ENCODE measurements at places on chromosomes 2 and 18.

GRCh38 chr2:101534149-101534611, 59.3 kb upstream of the RFX8 start:
- DNase-seq, result peak; percentile 6

DNA sequence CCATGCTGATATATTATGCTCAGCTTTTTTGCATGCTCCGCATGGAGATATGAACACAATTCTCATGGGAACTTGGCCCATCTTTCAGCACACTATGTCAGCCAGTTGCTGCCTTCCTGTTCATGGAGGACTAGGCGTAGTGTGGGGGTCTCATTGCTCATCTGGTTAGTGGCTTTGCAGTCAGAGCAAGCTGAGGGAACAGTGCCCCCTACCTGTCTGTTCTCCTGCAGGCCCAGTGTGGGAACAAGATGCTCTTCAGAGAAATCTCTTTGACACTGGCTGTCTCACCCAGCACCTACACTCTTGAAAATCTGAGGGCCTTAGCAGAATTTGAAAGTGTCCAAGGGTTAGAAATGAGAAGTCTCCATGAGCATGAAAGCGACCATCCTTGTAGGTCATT, 47.1 kb downstream of the SPTBN1 start:
- no peak for DNase-seq

GRCh38 chr2:54545702-54546450, 89.7 kb downstream of the SPTBN1 start:
- no peak for DNase-seq

DNA sequence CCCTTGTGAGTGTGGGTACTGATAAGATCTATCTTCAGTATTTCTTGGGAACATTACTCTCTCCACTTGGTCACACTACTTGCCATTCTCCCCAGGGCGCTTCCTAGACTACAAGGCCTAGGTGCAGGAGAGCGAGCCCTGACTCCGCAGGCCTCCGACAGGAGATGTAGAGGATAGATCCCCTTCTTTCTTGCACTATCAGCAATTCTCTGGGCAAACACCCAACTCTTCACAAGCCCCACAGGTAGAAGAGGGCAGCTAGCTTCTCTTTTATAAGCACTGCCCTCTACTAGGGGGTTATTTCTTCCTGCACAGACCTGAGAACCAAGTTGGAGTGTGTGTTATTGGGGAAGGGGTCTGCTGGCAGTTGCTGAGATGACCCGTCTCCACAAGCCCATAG, 10.7 kb upstream of the RMDN2 start:
- DNase-seq, result no peak

DNA sequence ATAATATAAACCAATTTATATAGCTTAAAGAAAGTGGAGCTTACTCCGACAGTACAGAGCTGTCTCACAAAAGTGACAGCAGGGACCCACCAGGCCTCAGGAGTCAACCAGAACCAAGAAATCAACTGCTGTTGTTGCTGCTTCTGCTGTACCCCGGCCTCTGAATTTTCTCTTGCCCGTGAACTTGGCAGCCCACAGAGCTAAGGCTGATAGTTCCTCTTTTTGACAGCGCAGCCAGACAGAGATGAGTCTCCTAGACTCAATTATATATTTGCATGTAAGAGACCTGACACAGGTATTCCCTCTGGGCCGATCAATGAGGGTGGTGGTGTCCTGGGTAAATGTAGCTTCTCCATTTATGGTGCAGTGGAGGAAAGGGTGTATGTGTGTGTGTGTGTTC, 109.4 kb downstream of the KCTD1 start:
- no peak for DNase-seq

DNA sequence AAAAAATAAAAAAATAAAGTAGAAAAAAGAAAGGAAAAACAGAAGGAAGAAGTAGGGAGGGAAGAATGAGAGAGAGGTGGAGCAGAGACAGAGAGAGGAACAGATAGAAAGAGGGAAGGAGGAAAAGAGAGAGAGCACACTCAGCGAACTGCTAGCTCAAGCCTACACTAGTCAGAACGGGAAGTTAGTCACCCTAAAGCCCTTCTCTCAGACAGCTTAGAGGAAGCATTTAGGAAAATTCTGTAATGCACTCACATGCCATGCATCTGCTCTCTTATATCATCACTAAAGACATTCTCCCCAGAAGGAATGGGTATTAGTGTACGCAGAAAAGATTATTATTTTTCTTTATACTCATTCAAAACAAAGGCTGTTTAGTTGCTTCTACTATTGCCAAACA, 68.1 kb upstream of the SULT1C3 start:
- DNase-seq, result no peak

GRCh38 chr18:63979409-63979920, 9.6 kb downstream of the SERPINB8 start:
- peak; percentile 44 for DNase-seq

GRCh38 chr2:207768866-207769596, 675 bp downstream of the FZD5 start:
- peak; percentile 70 for DNase-seq

GRCh38 chr2:1020206-1020605, 69.6 kb downstream of the SNTG2 start:
- no peak for DNase-seq

DNA sequence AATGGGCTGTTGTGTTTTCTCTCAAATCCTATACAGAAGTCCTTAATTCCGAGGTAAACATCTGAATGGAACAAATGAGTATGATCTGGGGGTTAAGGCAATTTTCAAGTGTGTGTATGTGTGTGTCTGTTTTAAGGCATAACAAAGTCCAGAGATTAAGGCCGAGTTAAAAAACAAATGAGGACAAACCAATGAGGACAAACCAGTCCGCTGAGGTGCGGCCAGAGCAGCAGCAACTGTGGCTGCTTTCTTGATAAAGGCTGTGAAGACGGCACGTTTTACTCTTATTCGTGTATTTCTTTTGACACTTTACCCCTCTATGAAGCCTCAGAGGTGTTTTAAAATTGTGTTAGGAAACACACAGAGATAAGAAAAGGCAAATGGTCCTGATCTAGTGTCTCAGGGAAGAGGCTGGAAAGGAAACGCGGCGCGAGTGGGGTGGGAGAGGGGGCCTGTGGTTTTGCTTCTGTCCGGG, 495 bp upstream of the GULP1 start:
- peak; percentile 16 for DNase-seq

DNA sequence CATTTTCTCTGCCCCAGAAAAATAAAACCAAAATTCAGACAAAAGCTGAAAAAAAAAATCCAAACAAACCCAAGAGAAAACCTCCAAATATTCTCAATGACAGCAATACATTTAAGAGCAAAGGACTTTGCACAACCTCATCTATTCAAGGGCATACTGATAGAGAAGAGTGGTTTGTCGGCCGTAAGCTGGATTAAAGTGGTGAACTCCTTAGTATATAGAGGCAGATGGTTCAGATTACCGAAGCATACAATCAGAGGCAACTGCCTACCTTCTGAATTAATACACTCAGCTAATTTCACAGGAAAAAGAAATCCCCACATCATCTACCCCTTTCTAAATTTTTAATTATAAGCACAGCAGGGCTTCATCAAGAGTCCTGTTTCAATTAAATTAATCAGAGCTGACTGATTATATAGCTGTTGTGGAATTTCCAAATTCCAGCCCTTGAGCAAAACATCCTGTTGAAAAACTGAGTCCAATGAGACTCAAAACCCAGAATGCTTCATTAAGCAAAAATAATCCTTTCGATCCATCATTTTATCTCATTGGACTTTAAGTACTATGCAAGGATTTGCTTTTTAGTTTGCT, at the start of gene CPLX4:
TSS of gene CPLX4 (minus strand) at position 190 of the 591 bp plus-strand sequence. CDS start at position 3, 187 bp downstream.
- DNase-seq, result no peak

- no peak for DNase-seq
Observed at GRCh38 chr2:28821295-28821958, 10.8 kb downstream of the SPDYA start.

DNA sequence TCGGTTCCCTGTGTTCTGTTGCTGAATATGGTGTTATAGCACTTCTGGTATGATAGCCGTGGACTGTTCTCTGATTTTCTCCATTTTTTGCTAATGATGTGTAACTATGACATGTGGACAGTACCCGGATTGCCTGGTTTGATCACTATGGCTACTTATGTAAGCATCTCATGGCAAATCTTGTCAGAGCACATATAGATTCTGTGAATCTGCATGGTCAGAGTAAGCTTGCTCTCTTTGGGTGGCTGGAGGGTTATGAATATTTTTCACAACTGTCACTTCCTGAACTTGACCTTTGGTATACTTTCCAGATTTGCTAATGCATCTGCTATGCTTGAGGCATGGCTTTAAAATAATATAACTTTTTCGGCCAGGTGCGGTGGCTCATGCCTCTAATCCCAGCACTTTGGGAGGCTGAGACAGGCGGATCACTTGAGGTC, 36.8 kb upstream of the ATP8B1 start:
- peak; percentile 74 for DNase-seq

GRCh38 chr2:71851094-71851750, 296.4 kb downstream of the CYP26B1 start:
- DNase-seq, result peak; percentile 30

GRCh38 chr2:10008809-10009176, 34.6 kb upstream of the KLF11 start:
- no peak for DNase-seq

DNA sequence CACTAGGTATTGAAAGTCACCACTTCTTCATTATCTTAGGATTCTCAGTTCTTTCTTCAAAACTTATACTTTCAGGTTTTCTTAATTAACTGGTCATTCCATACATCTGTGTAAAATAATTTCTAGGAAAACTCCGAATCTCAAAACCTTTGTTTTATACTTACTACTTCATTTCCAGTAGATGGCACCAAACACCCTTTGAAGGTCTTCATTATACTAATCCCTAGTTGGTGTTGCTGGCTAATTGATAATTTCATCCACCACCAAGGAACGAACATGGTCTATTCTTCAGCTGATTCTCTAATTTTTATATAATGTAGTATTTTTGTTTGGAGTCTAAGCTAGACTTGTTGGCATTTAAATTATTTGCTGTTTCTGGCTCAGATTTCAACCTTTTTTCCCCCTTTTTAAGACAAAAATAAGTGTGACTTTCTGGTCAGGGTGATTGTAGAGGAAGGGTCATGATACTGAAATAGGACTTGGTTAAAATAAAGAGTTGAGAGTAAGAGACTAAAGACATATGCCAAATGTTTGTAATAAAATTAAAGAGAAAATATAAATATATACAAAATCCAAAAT, 2.8 kb upstream of the MXD1 start:
- peak; percentile 73 for DNase-seq

DNA sequence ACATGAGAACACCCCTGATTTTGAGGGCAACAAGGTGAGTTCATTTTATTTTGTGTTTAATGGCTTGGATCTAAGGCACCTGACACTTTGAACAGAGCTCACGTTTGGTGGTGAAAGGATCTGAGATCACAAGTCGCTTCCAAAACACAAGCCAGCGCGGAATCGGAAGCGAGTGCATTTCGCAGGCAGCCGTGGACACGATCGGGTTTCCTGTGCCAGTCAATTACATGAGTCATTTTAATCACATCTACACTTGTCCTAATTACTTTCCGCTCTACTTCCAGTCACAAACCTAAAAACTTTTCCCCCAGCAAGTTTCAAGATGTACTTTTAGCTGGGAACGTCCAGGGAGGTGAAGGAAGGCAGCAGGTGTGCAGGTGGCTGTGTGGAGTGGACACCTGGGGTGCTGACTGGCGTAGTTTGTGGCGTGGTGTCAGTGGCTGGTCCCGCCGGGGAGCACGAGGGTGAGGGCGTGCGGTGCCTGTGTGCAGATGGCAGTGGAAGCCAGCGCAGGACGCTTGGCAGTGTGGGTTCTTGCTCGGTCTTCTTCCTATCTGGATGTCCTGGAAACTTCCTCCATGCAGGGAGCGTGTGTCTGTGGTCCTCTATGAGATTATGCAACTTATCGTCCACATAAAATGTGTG, 75.6 kb downstream of the DCDC2C start:
- DNase-seq, result no peak

DNA sequence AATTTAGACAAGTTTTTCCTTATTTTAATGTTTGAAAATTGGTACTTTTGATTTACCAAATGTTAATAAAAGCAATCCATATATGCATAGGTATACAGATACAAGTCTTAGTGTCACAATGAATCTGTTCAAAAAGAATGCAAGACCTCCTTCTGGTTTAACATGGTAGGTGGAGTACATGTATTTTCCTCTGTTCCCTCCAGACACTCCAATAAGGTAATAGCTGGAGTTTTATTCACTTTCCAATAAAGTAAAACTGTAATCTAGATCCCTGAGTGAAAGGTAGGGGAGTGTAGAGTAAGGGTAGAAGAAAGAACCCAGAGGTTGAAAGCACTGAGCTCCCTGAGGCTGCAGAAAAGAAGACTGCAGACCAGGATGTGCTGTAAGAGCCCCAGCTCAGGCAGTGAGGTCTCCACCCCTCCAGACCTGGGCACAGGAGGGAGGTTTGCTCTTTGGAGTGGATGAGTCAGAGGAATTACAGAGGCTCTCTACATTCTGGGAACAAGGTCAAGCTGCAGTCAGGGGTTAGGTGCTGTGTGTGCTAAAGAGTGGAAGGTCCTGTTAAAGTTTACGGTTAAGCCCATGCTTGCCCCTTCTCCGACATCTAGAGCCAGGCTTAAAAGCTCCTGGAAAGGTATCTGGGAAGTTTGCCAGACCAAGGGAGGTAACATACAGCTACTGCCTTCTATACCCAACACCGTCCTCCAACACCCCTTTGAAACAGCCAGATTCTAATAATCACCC, 27.6 kb upstream of the STAT1 start:
- DNase-seq, result peak; percentile 72

GRCh38 chr2:28228434-28228995, 164.1 kb upstream of the FOSL2 start:
- DNase-seq, result no peak

GRCh38 chr18:36532394-36532793, 234.9 kb downstream of the FHOD3 start:
- peak; percentile 49 for DNase-seq

DNA sequence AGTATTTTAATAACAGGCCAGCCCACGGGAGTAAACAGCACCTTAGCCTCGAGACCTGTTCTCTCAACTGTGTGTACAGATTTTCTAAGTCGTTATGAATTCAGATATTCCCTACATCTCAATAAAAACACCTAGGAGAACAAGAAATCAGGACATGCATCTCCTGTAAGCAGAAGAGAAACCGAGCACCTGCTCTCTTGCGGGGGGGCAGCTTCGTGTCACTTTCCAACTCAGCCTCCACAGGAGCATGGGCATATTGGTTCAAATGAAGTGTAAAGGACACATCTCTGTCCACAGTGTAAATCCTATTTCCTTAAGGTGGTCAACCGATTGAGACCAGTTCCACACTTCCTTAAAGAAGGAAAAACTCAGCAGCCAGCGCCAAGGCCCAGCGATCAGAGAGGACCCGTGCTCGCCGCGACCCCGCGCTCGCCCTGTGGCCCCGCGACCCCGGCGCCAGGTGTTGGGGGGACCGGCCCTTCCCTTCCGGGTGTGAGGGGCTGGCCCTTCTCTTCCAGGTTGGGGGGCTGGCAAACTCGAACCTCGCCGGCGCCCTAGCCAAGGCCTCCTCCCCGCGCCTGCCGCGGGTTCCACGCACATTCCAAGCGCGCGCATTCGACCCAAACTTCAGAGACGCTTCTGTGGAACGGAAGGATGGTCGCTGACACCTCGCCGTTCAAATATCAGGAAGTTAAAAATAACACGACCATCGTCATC, 652 bp downstream of the SH3YL1 start:
- no peak for DNase-seq

GRCh38 chr2:27795868-27796277, 24.4 kb downstream of the MRPL33 start:
- no peak for DNase-seq

GRCh38 chr2:216233281-216233995, 124.3 kb downstream of the XRCC5 start:
- DNase-seq, result no peak
